ENCODE measurements at places on chromosomes 3 and 15.

DNA sequence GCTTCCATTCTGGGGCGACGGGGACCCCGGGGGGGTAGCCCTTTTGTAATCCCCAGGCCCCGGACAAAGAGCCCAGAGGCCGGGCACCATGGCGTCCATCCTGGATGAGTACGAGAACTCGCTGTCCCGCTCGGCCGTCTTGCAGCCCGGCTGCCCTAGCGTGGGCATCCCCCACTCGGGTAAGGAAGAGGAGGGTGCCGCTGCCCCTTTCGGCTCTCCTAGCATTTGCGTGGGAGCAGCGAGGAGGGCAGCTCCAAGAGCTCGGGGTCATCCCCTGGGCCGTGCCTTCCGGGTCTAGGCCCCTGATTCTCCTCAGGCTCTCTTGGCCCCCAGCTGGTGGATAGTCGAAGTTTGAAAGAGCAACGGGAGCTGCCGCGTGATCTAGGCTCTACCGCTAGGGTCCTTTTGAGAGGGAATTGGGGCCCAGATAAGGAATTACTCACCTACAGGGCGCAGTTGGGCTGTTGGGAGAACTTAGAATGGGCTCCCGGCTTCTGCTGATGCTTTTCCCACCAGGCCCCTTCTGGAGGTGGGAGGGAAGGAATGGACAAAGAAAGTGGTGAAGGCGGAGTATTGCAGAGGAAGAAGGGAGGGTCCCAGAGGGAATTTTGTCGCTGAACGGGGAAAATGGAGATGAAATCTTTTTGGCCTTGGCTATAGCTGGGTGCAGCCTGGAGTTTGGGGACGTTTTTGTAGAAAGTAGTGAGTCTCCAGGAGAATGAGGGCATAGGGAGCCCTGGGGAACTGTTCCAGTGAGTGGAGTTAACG, 615 bp downstream of the VPS18 start:
- no peak for DNase-seq

GRCh38 chr3:81249540-81250029, 511.9 kb downstream of the GBE1 start:
- no peak for DNase-seq

GRCh38 chr15:75551091-75551490, 28.0 kb downstream of the PTPN9 start:
- no peak for DNase-seq

DNA sequence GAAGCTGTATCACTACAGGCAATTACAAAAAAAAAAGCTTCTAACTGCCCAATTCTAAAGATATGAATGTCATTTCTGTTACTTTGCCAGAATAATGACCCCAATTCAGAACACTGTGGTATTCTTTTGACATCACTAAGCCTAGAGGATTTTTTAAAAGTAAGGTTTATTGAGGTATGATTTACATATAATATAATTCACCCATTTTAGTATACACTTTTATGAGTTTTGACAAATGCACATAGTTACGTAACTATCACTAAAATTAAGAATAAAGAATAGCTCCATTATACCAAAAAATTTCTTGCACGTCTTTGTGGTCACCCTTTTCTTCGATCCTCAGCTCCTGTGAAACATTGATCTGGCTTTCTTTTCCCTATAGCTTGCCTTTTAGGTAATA, 74.0 kb upstream of the PLSCR5 start:
- no peak for DNase-seq

DNA sequence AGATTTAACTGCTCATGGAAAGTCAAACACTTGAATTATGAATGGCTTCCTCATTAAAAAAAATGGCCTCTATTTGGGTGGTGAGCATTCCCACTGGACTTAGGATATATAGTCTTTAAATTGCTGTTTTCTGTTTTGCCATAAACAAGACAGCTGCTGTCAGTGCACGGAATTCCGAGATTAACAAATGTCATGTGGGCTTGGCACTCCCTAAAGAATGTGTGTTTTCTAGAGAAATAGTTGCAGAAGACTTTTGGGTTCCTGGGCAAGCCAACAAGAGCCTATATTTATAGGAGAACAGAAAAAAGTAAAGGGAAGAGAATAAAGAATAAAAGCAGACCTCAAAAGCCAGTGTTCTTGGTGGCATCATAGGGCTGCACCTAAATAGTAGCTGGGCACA, 13.6 kb upstream of the TFG start:
- no peak for DNase-seq

DNA sequence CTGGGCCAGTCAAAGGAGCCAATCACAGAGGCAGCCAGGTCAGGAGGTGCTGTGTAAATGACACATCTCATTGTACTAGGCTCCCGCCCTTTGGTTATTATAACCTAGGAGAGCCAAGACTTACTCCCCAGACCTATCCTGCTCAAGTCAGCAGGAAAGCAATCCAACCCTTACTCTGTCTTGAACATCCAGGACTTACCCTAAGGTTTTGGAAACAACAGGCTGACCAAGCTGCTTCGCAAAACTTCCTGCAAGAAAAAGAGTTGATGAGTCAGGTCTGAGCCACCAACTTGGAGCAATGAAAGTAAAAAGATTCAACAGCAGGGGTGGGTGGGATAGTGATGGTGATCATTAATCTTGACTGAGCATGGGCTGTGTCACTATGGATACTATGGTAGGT, 144.4 kb downstream of the MYLK start:
- no peak for DNase-seq

DNA sequence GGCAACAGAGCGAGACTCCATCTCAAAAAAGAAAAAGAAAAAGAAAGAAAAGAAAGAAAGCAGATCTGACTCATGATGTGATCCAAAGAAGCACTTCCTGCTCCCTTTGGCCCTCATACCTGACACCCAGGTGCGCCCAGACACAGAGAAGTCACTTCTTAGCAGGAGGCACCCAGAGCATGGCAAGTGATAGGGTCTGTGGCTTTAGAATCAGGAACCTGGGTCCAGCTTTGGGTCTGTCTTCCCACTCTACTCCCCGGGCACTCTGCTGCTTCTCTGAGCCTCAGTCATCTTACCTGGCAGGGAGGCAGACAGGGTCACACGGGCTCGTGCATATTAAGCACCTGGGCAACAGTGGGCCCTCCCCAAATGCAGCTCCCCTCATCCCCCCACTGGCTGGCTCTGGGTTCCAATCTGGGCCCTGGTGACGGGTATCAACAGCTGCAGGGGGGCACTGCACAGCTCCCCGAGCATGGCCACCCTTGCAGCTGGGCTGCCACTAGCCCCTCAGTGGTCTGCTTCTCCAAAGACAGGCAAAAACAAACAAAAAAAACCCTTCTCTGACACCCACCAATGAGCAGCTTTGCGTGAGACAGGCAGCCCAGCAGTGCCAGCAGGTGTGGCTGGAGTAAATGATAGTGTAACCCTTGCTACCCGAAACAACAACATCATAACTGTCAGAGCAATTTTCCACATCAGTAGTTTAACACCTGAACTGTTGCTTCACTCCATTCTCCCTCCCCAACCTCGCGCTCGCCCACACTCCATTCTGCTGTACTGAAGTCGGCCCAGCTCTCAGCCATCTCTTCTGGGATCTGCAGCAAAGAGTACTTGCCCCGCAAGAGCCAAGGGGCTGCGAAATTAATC, 99.8 kb downstream of the MEGF11 start:
- no peak for DNase-seq

GRCh38 chr15:99306694-99307338, 55.5 kb downstream of the LRRC28 start:
- no peak for DNase-seq

GRCh38 chr3:9302425-9303181, 53.2 kb upstream of the SRGAP3 start:
- DNase-seq: peak; percentile 44

- no peak for DNase-seq
Measured at GRCh38 chr3:31709005-31709404, 176.3 kb downstream of the STT3B start.

GRCh38 chr3:58090351-58090750, 82.1 kb downstream of the FLNB start:
- no peak for DNase-seq

GRCh38 chr3:40719660-40720287, 195.0 kb downstream of the ZNF621 start:
- DNase-seq: no peak

DNA sequence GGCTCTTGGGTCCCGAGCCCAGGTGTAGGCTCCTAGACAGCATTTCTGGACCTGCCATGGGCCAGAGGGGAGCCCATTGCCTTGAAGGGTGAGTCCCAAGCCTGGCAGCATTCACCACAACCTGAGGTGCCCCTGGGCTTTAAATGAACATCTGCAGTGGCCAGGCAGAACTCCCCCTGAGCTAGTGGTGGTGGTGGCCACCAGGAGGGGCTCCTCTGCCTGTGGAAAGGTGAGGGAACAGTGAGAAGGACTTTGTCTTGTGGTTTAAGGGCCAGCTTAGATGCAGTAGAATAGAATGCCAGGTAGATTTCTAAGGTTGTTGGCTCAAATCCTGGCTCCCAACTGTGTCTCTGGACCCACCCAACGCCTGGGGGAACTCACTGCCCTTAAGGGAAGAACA, 55.6 kb downstream of the CASR start:
- DNase-seq: no peak

GRCh38 chr3:146594843-146595482, 10.2 kb downstream of the PLSCR5 start:
- no peak for DNase-seq

GRCh38 chr3:120473896-120474675, 23.3 kb upstream of the FSTL1 start:
- DNase-seq: no peak

GRCh38 chr3:40504636-40505430, 1.0 kb upstream of the ZNF620 start:
- DNase-seq: peak; percentile 67

DNA sequence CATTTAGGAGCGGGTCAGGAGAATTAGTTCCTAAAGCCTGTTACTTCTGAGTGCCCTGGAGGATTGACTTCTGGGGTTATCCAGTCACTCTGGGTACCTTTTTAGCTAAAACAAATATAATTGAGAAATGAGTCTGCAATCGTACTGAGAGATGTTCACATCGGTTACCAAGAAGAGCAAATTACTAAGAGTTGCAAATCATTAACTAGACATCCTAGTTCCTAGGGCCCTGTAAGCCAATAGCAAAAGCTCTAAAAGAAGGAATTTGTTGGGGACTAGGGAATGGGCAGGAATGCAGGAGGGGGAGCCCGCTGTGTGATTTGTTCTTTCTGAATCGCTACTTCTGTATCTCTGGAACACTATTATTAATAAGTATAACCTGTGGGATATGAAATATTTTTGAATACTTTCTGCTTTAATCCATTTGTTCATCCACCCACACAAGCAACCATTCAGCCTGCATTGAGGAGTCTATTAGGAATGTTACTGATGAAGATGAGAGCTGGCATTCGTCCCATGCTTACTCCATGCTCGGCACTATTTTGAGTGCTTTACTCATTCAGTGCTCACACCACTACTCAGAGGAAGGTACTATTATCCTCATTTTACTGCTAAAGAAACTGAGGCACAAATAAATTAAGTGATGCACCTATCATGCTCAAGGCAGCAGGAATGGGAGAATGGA, 31.5 kb upstream of the KY start:
- no peak for DNase-seq

DNA sequence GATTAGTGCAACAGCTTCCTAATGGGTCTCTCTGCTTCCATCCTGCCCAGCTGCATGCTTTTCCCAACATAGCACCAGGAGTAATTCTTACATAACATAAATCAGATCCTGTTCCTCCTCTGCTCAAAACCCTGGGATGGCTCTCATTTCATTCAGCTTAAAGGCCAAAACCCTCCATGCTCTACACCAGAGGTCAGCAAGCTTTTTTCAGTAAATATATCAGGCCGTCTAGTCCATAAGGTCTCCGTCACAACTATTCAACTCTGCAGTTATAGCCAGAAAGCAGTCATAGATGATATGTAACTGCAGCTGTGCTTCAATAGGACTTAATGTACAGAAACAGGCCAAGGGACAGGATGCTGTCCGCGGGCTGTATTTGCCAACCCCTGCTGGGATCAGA, 202.8 kb upstream of the UBE2E2 start:
- DNase-seq: no peak

- peak; percentile 22 for DNase-seq
Measured at GRCh38 chr3:8622873-8623691, 21.5 kb downstream of the SSUH2 start.

GRCh38 chr15:67090297-67091070, 25.1 kb downstream of the SMAD3 start:
- no peak for DNase-seq

GRCh38 chr3:184133840-184134745, 1.1 kb upstream of the EIF2B5 start:
- peak; percentile 36 for DNase-seq

DNA sequence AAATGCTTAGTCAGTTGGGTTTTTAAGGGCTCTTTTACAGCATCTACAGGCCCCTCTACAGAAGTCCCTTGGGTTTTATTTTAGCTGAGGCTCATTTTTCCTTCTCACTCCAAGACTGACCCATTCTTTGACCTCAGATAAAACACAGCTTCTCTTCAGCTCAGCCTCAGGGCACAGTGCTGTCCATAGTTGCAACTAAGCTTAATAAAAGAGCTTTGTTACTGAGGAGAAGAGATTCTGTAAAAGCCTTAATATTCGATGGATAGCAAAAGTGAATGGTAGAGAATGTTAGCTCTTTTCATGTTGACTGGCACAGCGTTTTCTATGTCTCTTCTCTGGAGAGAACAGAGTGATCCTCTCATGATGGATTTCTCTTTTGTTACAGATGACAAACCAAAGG, 277.9 kb downstream of the BBX start:
- no peak for DNase-seq

GRCh38 chr3:15743587-15744009, 54.2 kb downstream of the ANKRD28 start:
- DNase-seq: no peak

DNA sequence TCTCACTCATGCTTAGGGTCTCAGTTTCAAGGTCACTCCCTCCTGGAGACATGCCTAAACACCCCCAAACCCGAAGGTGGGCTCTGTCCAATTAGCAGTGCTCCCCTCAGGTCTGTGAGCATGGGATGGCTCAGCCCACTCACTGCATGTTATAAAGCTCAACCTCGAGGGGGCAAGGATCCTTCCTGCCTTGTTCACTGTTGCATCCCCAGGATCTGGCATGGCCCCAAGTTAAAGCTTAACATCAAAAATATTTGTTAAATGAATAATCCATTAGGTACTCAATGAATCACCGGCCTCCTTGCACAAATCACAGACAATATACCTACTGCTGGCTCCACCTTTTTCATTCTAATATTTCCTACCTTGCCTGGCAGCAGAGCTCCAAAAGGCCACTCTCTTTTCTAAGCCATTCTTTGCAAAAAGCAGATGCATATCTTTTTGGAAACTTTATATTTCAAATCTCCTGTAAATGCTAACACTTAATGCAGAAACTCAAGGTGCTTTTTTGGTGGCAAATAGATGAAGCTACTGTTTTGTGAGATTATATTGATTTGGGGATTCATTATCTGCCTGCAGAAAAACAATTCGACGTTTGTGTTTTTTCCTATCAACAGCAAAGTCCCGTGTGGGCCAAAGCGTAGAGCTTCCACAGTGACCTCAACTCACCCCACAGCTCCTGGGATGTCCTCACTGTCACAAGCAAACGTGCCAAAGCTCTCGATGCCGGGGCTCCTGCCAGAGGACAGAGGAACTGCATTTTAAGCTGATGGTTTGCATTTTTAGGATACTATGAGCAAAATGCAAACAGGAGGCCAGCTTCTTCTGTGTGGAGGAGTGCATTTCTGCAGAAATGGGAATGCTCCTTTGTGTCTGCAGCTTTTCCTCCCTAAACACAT, 35.4 kb downstream of the PCOLCE2 start:
- DNase-seq: no peak

Data from AG09319 (cell line).